ENCODE measurements at places on chromosomes 2 and 18.

- no peak for DNase-seq
These were observed 524.2 kb upstream of the TCF4 start for GRCh38 chr18:56112013-56112749.

- DNase-seq = no peak
These were observed 12.4 kb downstream of the LMAN2L start for GRCh38 chr2:96727431-96727830.

GRCh38 chr18:35345460-35345921 is 1.3 kb upstream of the ZNF24 start:
- peak; percentile 86 for DNase-seq

GRCh38 chr18:78798402-78799175 is 181.0 kb upstream of the SALL3 start:
- no peak for DNase-seq

- DNase-seq = no peak
These were observed 18.6 kb downstream of the DNMT3A start for GRCh38 chr2:25323042-25323514.

DNA sequence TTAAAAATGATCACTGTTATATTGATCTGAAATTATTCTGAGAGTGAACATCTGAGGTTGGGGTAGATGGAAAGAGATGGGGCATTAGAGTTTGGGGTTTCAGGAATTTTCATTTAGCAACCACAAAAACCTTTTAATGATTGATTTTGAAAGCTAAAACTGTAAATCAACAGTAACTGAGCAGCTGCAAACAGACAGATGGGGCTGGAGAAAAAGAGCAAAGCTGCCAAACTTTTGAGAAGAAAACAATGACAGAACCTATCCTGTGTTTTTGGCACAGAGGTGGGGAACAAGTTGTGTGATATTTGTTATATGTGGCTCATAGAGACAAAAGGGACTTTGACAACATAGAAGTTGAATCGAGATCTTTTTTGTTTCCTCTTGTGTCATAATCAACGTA is 415.8 kb upstream of the DSEL start:
- DNase-seq = no peak

- DNase-seq = no peak
These were observed 3.3 kb upstream of the TANC1 start for GRCh38 chr2:158965107-158965506.

DNA sequence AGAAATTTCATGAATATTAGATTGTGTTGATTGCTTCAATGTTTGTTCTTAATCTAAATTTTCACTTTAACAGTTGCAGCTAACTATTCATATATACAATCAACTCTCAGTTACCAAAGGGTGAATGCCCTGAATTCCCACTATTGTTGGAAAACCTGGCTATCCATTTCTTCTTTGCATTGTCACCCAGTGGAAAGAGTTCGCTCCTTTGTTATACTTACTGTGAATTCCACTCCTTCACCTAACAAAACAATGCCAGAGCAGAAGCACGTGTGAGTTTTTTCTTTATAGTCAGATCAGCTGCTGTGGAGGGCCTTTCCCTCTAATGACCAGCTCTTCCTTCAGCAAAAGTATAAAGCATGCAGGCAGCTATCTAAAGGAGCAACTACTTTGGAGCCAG is 409.2 kb upstream of the NRP2 start:
- no peak for DNase-seq

DNA sequence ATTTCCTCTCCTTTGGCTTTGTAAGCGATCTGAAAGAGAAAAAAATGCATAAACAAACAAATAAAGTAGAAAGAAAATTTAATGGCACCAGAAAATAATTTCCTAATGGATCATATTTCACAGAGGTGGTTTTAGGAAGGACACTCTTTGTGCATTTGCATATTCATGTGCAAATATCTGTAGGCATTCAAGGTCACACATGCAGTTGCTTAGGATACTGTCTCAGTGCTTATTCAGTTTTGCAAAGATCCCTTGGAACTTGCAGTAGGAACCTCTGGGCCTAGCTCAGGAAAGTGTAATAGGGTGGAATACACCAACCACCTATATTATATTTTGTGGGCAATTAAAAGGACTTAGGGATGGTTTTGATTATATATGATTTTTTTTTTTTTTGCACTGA is 54.3 kb downstream of the NEB start:
- no peak for DNase-seq

DNA sequence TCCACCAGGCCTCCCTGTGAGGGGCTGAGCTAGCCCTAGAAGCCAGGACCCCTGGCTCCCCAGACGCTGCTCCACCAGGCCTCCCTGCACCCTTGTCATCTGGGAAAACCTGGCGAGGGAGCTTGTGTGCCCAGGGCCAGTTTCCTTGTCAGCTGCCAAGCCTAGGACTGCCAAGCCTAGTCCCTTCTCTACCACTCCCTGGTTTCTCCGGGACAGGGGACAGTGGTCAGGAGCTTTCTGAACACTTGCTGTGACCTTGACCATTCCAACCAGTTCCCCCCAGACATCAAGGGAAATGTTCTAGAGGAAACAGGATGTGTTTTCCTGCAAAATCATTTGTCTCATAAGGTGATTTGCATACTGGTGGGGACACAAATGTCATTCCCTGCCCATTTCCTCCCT is 41.3 kb upstream of the MRPL33 start:
- no peak for DNase-seq

- DNase-seq = no peak
These were observed 253.3 kb upstream of the STON1 start for GRCh38 chr2:48276626-48277025.

DNA sequence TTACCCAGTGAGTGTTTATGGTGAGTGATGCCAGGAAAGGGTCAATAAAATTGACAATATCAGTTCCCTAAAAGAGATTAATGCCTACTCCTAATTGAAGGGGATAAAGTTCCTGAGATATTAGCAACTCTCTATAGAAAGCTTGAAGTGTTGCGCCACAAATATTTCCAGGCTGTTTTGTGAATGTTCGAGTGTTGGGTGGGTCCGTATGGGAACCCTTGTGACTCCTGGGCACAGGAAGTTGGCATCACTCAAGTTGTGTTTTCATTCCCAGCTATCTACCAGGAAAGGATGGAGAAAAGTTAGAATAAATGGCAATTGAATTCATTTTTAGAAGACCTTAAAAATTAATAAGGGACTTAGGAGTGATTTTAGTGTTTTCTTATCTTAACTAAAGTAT is 472.7 kb downstream of the THSD7B start:
- DNase-seq = no peak

- no peak for DNase-seq
These were observed 42.3 kb downstream of the SERPINB7 start for GRCh38 chr18:63817441-63818051.

DNA sequence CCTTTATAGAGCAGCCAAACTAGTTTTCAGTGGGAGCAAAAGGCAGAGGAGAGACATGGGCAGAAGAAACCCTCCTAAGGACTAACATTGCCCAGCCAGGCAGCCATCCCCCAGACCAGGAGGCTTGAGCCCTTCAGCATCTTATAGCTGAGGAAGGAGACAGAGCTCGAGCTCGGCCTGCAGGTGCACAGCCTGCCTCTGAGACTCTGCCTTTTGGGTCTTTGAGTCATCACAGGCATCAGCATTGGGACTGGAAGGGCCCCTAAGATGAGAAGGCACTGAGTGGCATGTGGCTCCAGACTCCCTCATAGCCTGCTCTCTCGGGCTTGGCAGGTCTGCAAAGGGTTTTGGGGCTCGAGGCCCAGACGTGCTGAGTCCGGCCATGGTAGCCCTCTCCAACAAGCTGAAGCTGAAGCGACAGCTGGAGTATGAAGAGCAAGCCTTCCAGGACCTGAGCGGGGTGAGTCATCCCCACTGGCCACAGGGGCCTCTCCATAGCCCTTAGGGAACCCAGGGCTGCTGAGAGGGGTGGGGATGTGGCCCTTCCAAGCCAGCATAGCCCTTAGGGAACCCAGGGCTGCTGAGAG is 84.1 kb downstream of the EPAS1 start:
- no peak for DNase-seq

- DNase-seq = no peak
These were observed 155.8 kb downstream of the COL6A3 start for GRCh38 chr2:237258116-237258515.

DNA sequence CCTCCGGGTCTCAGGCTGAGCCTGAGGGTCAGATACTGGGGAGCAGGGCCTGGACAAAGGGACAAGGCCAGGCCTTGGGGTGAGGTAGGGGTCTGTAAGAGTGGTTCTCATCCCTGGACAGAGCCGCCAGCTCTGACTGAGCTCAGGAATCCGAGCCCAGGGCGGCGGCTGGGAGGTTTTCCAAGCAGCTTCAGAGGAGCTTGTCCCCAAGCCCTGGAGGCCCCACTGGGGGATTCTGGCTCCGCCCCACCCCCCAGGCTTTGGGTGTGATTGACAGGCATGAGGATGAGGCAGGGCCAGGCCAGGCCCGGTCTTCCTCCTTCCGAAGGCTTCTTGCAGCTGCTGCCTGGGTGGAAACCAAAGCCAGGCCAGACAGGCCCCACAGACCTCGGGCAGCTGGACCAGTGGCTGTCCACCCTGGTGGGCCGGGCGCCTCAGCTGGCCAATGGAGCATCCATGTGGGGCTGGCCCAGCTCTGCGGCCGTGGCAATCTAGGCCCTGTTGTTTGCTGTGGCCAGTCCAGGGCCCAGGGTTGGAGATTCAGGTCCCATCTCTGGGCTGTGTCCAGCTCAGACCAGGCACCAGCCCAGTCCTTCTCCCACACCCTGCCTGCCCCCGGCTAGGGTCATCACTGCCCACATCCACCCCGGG is 23.1 kb upstream of the GPC1 start:
- DNase-seq = no peak

- peak; percentile 2 for DNase-seq
These were observed 188.4 kb downstream of the MTCL1 start for GRCh38 chr18:8893628-8894231.

GRCh38 chr2:149192427-149192826 is 138.0 kb upstream of the LYPD6 start:
- no peak for DNase-seq

DNA sequence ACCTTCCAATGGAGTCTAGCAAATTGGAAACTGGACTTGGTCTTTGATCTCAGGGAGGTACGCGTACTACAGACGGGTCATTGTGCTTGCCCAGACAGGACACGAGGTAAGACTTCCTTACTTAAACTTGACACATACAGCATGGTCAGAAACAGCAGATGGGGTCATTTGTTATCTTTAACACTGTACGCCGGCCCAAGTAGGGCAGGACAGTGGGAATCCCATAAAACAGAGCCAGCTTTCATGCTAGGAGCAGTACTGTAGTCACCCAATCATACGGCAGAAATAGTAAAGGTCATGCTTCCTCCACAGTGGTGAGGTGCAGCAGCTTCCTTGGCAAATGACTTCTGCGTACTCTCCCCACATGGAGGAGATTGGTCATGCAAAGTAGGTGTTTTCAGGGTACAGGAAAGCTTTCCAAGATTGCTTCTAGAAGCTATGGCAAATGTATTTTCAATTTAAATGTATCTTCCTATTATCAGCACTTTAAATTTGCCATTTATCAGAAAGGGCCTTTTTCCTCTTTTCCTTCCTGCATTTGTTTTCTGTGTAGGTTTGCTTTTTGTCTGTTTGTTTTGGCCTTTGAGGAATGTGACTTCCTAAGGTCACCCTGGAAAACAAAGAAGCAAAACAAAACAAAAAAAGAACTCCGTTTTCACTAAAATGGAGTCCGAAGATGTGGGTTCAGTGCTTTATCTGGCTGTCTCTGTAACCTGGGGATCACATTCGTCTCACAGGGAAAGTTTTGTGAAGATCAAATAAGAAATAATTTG is 74.0 kb upstream of the DSG1 start:
- DNase-seq = no peak

DNA sequence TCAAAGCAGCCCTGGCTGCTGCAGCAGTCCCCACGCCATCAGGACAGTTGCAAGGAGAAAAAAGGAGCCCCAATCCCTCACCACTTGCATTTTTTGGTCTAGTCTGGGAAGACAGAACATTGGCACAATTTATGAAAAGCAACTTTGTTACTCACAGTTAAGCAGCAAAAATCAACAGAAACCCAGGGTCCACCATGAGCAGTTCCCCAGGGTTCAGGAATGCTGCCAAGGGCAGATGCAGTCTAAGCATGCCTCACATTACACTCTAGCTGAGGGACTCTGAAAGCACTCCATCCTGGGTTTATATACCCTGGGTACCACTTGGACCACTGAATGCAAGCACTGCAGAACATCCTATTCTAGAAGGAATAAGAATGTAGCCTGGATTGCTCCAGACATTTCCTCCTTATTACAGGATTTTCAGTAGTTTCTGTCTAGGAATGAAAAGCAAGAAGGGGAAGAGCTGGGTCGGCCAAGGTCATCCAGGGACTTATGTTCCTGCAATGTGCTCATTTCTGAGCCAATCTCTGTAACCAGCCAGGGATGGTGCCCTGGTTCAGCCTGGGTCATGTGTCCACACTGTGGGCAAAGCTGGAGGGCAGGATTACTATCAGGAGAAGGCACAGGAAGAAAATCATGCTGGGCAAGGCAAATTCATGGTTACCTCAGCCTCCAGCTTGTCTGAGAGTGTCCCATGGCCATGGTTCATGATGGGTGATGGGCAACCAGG is 19.5 kb upstream of the TMEM163 start:
- DNase-seq = no peak

DNA sequence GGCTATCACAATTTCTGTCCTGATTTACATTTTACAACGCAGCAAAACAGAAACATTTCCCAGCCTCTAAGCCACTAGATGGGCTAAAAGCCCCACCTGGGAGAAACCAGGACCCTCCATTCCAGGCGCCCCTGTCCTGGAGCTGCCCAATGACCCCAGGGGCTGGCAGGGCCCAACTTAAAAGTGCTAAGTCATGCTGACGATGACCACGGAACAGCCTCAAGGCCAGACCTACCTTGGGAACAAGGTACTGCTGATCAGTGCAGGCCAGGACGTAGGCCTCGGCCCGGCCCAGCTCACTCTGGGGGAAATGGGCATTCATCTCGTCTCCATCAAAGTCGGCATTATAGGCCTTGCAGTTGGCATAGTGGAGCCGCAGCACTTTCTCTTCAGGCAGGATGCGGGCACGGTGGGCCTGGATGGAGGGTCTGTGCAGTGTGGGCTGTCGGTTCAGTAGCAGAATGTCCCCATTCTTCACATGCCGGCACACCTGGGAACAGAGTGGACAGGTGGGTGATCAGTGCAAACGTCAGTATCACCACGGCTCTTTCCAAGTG is 35.8 kb downstream of the POLR1A start:
- DNase-seq = no peak

GRCh38 chr2:10482913-10483312 is 34.8 kb upstream of the ODC1 start:
- no peak for DNase-seq

DNA sequence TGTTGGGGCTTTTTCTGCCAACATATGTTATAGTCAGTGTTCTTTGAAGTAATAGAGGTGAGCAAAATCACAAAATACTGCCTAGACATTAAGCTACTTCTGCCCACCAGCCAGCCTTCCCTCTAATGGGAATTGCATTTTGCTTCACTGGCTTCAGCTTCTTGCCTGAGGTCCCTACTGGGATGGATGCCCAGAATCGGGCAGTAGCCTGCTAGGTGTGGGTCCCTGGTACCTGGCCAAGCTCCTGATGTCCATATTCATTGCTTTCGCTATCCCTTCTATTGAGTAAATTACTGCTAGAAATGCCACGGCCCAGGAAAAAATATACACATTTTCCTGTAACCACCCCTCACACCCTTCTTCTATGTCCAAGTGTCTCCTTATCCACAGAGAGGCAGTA is 27.0 kb downstream of the CRYGD start:
- no peak for DNase-seq
